IPS-NIHi11 (cell line): ENCODE measurements at places on chromosomes 3 and 15.

- no peak for DNase-seq
Measured at GRCh38 chr15:38093931-38094330, 158.7 kb upstream of the SPRED1 start.

GRCh38 chr3:190722181-190722905, 140.2 kb downstream of the GMNC start:
- DNase-seq: no peak

DNA sequence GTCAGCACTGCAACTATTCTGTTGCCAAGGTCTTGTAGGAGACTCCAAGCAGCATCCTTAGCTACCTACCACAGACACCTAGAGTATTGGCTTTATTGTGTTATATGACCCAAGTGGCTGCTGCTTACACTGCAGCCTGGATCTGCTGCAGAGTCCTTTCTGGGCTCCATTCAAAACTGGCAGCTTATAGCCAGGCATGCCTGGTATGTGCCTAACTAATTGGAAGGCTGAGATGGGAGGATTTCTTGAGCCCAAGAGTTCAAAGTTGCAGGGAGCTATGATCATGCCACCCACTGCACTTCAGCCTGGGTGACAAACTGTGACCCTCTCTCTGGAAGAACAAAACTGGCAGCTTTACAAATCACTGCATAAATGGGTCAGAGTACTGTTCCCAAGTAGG, 8.6 kb downstream of the NDUFB4 start:
- no peak for DNase-seq

- DNase-seq: peak; percentile 13
Measured at GRCh38 chr15:55917881-55918296, 75.5 kb downstream of the NEDD4 start.

DNA sequence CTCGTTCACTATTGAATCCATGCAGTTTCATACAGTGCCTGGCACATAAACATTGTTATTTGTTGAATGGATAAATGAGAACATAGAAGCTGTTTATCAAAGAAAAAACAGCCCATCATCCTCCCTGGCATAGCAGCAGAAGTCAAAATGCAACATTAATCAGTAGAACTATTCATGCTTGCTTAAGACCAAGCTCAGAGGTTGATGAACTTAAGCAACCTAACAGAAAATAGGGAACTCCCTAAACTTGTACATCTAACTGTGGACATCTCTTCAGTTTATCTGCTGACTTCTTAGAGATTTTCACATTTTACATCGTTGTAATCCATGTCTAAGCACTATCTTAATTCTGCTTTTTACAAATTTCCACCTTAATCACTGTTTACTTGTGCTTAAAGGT, 29.2 kb downstream of the SENP8 start:
- DNase-seq: no peak

GRCh38 chr15:85394554-85395333, 14.3 kb downstream of the AKAP13 start:
- no peak for DNase-seq

DNA sequence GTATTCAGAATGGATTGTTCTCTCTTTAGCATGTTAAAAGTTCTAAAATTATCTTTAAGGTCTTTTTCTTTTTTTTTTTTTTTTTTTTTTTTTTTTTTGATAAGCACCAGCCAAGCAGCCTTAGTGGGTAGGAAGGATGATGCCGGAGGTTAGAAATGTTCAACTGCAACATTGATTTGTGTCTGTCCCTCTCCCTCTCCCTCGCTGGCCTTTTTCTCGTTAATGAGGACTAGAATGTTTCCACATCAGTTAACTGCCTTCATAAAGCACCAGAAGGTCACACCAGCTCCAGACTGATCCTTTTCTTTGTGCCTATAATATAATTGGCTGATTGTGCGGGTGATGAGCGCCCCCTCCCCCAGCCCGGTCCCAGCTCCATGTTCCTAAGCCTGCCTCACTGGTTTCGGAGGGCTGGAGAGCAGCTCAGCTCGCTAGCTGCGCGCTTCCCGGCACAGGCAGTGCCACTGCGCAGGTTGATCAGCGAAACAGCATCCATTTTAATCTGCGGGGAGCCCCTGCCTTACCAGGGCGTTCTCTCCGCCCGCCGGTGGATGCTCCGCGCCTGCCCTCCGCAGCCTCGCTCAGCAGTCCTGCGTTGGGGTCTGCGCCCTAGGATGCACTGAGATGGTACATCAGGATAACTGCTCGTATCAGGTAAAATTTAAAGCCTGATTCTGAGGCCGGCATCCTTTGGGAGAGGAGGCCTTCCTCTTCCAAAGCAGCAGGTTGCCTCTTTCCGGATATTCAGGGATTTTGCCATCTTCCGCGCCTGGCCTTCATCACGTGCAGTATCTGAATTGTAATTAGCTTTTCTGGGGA, 148.9 kb upstream of the IL12A start:
- DNase-seq: peak; percentile 65

GRCh38 chr3:168162172-168162571, 66.4 kb upstream of the GOLIM4 start:
- DNase-seq: no peak

GRCh38 chr3:71776538-71776937, 8.4 kb downstream of the PROK2 start:
- DNase-seq: no peak

DNA sequence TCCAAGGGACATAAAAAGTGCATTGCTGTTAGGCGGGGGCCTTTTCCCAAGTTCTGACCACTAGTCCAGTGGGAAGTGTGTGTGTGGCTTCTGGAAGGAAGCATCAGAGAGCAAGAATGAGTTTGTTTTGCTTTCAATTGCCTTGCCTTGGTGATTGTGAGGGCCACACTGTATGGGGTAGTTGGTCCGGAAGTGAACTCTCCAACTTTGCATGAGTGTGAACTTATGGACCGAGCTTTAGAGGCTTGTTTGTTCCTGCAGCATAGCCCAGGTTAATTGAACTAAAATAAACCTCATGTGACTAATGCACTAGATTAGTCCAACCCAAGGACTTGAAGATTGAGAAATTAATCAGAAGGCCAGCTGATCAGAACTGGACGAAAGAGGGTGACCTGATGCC, 171.7 kb downstream of the NR2F2 start:
- DNase-seq: no peak

DNA sequence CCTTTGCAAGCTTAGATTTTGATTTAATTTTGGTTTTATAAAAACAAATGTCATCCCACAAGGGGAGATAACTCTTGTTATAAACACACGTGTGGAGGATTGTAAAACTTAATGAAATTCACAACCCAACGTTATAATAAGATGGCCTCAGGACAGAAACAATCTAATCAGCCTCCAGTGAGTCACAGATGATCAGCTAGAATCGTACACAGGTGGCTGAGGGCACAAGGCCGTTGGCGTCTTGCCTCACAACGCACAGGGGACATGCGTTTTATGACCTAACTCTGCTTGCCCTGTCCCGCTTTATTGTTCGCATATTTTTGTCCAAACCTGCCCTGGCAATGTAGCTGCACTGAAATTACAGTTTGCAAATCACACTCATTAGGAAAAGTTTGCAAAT, 121.9 kb upstream of the PDZRN3 start:
- no peak for DNase-seq

- peak; percentile 14 for DNase-seq
Measured at GRCh38 chr15:54772663-54773062, 424.1 kb downstream of the RSL24D1 start.

GRCh38 chr3:134931045-134931785, 136.2 kb downstream of the EPHB1 start:
- DNase-seq: no peak

- DNase-seq: no peak
Measured at GRCh38 chr15:68833700-68834331, 13.1 kb upstream of the ANP32A start.

- DNase-seq: no peak
Measured at GRCh38 chr3:143791386-143791785, 56.9 kb downstream of the SLC9A9 start.

DNA sequence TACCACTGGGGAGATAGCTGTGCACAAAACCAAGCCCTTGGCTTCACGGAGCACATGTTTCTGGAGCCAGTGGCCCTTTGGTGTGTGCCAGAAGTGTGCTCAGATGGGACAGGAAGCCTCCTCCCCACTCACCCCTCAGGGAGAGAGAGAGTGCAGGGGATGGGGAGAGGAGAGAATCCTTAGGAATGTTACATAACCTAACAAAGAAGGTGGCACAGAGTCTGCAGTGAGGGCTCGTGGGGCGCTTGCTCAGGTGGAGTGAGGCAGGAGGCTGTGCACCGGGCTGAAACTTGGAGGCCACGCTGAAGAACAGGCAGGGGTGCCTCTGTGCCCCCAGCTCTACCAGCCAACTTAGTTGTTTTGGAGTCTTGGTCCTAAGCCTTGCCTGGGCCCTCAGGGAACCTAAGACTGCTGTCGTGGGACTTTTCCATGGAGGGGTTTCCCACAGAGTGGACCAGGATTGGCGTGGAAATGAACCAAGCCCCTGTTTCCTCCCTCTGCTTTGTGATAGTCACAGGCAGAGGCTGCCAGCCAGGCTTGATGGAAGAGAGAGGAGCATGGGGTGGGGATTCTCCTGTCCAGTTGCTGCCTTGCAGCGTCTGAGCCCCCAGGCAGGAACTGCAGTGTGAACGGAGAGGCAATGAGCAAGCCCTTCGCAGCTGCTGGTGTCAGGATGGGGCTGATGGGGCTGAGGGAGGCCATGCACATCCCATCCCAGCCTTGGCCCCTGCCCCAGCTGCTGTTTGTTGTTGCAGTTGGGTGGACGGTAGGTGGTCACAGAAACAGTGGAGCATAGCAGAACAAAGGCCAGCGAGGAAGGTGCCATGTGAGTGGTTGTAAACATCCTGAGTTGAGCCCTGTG, 32.7 kb downstream of the PDIA5 start:
- no peak for DNase-seq

DNA sequence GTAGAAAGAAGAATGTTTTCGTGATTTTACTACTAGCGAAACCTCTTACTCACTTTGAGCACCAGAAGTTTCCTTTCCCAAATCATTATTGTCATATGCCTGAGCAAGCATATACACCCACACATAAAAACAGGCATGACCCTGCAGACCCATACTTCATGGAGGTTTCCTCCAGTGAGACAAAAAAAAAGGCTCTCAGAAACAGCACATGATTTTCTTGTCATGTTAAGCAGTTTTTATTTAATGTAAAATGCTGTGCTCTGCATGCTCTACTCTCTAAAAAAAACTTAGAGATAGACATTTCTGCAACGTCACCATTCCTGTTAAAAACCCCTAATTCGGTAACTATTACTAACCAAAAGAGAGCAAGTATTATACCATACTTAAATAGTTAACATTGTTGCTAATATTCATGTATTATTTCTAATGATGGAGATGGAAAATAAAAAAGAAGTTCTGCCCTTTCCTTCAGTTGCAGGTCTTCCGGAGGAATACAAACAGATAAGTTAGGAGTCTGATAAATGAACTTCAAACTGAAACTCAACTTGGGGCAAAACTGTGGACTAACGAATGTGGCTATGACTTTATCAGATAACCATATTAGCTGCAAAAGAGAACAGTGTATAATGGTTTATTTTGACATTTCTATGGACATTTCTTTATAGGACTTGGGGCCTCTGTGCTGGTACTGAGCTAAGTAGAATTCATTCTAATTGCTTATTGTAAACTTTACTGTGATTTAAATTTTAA, 15.9 kb downstream of the CD200R1 start:
- no peak for DNase-seq

DNA sequence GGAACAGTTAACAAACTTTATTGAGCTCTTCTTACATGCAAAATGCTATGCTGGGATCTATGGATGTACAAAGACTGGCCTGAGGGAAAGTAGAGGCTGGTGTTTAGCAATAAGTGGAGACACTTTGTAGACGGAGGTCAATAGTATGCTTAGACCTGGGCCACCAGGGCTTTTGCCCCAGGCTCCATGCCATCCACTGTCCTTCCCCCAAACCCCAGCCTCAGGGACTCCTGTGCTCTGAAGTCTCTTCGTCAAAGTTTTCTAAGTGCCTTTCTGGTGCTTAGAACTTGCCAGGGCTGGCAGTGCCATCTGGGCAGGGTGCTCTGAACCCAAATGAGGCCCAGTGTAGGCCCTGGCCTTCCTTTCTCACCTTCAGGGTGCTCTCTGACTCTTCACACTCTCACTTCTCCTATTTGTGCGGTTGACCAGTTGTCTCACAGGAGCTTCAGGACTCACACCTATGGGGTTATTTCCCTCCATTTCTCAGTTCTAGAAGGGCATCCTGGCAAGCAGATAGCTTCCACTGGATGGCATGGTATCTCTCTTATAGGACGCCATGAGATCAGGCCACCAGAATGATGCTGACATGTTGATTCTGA, 21.8 kb upstream of the KCNAB1 start:
- no peak for DNase-seq

GRCh38 chr3:136995652-136996051, 37.9 kb downstream of the IL20RB start:
- DNase-seq: no peak

- peak; percentile 37 for DNase-seq
Measured at GRCh38 chr15:78993931-78994530, 49.2 kb upstream of the CTSH start.
